Right renal cortex interstitium (tissue), 3 donors: ENCODE measurements at places on chromosomes 13 and 19. TPM values are rescaled to one million over a fixed set of nuclear protein-coding genes. Genes with fewer than 3 reads are reported as not detected.
A peak's percentile ranks its signal among the peaks of the same experiment; 100 is the strongest.

The CARM1 gene
- polyA plus RNA-seq: 46.1 TPM

DNA sequence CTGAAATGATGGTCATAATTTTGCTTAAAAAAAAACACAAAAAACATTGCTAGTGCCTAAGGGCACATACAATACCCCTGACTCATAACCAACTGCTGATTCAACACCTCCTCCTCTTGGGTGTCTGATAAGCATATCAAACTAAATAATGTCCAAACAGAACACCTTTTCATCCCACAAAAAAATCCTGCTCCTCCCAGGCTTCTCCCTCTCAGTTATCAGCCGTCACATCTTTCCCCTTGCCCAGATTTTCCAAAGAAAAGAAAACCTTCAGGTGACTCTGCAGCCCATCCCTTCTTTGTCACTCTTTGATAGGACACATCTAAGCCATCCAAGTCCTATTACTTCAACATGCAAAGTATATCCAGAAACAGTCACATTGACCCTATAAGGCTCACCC is 46.9 kb downstream of the ABCC4 start:
- no peak for DNase-seq

DNA sequence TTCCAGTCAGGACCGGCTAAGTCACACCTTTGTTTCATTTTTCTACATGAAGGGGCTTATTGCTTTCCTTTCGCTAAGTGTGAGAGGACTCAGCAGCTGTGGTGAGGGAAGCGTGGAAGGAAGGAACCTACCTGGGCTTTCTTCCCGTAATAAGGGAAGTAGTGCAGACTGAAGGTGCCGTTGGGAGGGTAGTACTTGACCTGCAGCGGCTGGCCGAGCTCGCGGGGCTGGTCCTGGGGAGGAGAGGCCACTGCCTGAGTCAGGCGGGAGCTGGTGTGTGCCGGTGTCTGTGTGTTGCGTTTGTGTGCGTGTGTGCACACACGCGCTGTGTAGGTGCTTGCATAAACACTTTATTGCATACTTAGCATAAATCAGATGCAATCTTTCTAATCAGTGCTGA is 7.7 kb downstream of the ATP4B start:
- DNase-seq: no peak

DNA sequence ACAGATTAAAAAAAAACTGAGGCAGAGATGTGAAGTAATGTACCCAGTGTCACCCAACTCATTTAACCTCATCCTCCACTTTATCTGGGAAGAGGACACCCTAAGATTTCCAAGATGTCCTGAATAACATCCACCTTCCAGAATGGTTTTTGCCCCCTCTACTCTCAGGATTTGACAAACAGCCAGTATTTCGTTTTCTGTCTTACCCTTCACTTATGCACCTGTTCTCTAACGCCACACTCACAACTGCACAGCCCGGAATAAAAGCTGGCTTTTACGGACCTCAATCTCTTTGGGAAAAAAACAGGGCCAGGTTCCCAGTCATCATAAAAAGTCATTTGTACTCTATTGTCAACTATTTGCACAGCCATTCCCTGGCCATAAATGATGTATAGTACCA is 21.2 kb upstream of the CEACAM6 start:
- DNase-seq: no peak

The PRSS57 gene
- 0.13 TPM for polyA plus RNA-seq

DNA sequence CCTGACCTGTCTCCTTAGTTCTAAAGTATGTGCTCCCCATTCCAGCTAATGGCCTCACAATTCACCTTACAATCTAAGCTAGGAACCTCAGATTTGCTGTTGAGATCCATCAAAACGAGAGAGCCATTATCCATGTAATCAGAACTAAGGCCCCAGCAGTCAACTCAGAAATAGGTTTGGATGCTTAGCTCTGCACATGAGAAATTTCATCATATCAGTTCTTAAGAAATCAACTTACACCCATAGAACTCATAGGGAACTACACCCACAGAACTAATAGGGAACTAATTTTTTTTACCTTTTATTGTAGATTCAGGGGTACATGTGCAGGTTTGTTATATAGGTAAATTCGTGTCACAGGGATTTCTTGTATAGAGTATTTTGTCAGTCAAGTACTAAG is 28.7 kb downstream of the CYSLTR2 start:
- no peak for DNase-seq

DNA sequence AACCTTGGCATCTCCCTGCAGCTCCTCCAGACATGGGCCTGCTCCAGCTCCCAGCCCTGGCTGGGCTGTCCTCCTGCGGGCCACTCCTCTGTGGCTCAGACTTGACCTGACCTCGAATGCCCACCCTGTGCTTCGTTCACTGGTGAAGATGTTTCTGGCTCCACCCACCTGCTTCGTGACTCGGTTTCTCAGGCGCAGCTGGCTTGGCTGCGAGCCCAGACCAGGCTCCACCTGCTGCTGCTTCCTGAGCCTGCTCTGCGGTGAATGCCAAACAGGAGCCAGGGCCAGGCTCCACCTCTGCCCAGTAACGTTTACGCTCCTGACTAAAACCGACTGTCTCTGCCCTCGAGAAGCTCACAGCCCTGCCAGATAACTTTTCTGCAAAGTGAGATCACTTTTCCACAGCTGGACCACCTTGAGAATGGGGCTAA is 8.9 kb upstream of the RSPH6A start:
- no peak for DNase-seq

- DNase-seq: no peak
Measured at GRCh38 chr13:71865874-71866334, 1.1 kb downstream of the DACH1 start.

DNA sequence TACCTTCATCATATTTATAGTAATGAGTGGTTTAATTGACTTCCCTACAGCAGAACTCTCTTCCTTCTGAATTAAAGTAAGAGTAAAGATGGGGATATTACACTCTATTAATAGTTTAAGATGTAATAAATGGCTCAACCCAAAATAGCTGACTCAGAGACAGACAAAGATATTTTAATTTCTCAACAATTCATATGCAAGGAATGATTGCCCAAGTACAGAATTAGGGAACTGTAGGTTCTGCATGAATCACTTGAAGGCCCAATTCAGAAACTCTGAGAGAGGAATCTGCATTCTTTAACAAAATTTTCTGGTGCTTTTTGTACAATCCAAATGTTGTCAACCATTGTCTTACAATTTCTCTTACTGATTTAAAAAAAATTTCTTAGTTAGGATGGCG is 42.9 kb upstream of the PCDH9 start:
- no peak for DNase-seq

The MRPL34 gene
- polyA plus RNA-seq: 44.9 TPM

DNA sequence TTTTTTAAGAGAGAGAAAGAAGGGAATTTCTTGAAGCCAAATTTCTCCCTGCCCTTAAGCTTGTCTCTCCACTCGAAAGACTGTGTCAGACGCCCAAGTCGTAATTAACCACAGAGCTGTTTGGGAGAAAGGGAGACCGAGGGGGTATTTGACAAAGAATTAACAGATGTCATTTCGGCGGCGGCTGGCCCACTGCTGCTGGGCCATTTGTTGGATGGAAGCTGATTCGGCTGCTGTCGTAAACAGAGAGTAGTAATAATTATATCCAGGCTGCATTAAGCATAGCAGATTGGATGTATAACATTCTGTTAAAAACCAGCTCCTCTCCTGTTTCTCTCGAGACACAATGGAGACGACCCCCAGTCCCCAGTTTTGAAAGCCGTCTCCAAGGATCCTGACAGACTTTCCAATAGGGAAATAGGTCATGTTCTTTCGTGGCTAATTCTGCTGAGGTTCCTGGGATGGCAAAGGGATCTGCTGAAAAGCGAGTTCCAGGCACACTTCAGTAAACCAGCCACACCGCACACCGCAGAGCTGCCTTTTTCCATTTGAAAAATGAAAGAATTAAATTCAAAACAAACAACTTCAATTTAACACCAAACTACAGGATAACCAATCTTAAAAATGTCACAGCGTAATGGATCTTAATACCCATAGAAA is 71.5 kb downstream of the KCTD15 start:
- no peak for DNase-seq

The C5AR1 gene
- polyA plus RNA-seq: 3.9 TPM

The HS6ST3 gene
- 3.5 TPM for polyA plus RNA-seq

GRCh38 chr19:21698215-21698614 is 69.2 kb downstream of the ZNF100 start:
- peak; percentile 34 for DNase-seq

- DNase-seq: no peak
Measured at GRCh38 chr13:99027260-99027659, 49.4 kb upstream of the DOCK9 start.

- DNase-seq: no peak
Measured at GRCh38 chr13:113178070-113178895, 19.8 kb downstream of the PROZ start.

The GPR18 gene
- polyA plus RNA-seq: 0.20 TPM

DNA sequence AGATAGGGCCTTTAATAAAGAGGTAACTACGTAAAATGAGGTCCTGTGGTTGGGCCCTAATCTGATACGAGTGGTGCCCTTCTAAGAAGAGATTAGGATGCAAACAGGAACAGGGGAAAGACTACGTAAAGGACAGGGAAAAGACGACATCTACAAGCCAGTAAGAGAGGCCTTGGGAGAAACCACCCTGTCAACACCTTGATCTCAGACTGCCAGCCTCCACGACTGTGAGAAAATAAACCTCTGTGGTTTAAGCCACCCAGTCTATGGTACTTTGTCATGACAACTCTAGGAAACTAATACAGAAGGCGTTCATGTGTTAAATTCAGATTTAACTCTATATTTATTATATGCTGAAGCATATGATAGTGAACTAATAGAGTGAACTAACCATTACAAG is 566.3 kb downstream of the UQCRFS1 start:
- no peak for DNase-seq

DNA sequence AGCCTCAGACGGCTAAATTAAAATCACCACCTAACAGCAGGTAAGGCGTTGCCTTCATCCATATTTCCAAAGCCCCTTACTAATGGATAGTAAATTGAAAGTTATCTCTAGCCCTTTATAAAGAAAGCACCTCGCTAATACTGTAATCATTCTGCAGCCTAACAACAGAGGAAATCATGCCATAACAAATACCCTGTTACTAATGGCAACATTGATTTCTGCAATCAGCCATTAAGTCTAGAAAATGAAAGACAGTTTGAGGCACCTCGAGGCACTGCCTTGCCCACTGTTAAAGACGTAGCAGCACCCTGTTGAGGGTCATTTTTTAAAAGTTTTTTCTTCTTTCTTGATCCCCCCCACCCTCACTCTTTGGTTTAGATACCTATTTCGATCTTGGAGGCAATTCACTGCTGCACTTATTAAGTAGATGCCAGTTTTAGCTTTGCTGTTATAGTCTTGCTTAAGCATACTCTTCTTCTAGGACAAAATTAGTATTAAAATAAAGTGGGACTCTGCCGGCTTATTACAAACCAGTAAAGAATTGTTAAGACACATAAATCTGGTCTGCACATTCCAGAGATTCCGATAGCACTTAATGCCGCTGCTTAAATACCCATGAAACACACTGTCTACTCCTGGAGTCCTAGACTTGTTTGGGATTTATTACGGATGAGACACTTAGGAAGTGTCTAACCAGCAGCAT is 74.8 kb downstream of the ZNF536 start:
- no peak for DNase-seq

DNA sequence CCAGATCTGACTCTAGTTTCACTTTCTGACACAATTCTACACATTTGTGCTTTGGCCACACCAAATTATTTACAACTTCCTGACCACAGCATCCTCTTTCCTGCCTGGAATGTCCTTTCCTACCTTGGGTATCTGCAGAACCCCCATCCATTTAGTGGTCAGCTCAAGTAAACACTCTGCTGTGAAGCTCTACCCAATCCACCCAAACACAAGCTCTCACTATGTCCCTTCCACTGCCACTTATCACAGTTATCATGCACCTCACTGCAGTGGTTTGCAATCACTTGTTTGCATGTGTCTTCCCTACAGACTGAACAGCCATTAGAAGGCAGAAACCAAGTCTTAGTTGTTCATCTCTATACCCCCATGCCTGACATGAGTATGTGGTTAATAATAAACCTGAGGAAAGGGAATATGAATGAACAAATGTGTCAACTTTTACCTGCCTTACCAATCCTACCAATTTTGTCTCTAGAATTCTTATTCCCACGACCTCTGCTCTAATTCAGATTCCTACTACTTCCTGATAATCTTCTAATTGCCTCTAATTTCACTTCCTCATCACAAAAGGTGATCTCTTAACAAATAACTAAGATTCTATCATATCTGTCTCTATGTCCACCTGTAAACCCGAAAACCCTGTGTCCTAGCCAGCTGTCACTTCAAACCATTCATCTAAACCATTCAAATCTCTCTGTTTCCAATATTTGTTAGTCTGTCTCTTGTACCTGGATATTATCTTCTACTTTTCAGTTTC is 25.1 kb downstream of the LNX2 start:
- DNase-seq: no peak

GRCh38 chr13:109385242-109385560 is 401.2 kb downstream of the IRS2 start:
- no peak for DNase-seq

DNA sequence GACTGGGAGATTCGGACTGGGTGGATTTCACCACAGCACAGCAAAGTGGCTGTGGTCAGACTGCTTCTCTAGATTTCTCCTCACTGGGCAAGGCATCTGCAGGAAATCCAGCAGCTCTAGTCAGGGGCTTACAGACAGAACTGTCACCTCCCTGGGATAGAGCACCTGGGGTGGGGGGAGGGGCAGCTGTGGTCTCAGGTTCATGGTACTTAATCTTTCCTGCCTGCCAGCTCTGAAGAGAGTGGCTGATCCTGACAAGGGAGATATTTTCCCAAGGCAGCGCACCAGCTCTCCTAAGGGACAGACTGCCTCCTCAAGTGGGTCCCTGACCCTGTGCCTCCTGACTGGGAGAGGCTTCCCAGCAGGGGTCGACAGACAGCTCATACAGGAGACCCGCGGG is 212.8 kb upstream of the KLF12 start:
- no peak for DNase-seq

- no peak for DNase-seq
Measured at GRCh38 chr13:21237081-21237480, 60.6 kb downstream of the MRPL57 start.

DNA sequence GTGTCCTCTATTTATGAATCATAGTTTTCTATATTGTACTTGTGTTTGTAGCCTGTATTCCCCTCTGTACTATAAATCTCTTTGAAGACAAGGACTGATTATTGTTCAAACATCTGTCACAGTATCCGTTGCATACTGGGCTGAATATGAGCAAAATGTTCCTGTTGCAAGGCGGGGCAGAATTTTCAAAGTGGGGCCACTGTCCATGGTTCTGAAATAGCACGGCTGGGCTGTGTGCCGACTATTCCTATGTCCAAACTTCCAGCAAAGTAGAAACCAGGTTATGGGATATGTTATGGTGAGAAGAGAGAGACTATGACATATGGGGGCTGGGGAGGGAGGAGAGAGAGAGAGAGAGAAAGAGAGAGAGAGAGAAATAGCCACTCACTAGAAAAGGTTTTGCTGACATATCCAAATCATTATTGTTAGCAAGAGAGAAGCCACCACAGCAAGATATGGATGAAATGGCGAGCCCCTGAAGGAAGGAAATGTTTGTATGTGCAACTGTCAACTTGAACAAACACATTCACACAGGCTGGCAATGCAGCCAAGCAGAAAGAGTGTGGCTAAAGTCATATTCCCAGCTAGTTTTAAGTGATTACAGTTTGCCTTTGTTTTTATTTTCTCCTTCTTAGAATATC is 107.0 kb upstream of the GPR12 start:
- DNase-seq: peak; percentile 46

GRCh38 chr13:25518441-25518840 is 146.7 kb downstream of the ATP8A2 start:
- no peak for DNase-seq

GRCh38 chr19:2374808-2375207 is 14.7 kb downstream of the TMPRSS9 start:
- no peak for DNase-seq

- DNase-seq: no peak
Measured at GRCh38 chr13:73198991-73199411, 140.2 kb downstream of the KLF5 start.

GRCh38 chr13:93875547-93875946 is 603.9 kb downstream of the DCT start:
- no peak for DNase-seq
